ENCODE measurements at places on chromosomes 5 and 9.

DNA sequence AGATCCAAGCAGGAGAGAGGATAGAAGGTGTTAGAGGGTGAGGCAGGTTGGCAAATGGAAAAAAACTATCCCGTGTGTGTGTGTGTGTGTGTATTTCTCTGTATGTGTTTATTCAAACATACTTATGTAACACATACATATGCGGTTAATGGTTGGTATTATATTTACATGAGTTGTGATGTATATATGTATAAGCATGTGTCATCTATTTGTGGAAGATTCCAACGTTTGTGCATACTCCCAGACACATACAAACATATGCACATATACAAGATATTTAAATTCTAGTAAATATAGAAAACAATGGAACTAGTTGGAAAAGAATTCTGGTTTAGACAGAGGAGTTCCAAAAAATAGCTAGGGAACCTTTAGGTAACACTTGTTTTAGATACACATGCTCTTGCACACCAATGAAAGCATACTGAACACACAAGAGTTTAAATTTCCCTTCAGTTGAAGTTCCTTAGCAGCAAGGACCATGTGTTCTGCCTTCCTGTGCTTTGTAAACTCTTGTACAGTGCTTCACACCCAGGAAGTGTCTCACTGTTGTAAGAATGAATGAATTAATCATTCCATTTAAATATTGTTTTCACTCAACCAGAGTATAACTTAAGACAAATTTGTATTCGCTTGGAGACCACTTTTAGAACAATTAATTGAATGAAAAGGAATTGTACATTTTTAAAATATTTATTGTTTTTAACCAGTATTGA, 257.8 kb downstream of the FER start:
- no peak for DNase-seq

GRCh38 chr5:180352116-180353047, 754 bp downstream of the GFPT2 start:
- DNase-seq: no peak

DNA sequence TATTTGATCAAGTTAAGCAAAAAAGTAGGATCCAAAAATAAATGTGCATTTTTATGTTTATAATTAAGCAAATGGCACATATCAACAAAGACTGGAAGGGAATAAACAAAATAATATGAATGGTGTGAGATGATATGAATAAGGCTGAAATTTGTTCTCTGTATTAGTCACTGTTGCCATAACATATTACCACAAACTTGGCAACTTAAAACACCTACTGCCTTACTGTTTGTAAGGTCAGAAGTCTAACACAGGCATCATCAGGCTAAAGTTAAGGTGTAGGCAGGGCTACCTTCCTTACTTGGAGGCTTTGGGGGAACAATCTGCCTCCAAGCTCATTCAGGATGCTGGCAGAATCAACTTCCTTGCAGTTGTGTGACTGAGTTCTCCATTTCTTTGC, 19.3 kb downstream of the PGGT1B start:
- no peak for DNase-seq

DNA sequence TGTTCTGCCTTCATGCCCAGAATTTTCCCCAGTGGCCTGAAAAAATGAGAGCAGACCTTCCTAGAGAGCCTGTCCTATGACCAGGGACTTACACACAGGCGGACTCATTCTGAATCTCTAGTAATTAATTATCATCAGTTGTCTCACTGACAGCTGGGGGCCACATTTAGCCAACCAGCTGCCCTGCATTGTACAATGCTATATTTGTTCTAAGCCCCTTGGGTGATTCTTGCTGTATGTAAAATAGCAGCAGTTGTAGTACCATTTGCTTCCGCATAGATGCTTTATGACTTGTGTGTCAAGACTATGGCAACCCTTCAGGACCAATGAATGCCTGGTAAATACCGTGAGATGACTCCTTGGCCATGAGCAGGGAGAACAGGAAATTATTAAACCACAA, 415.4 kb upstream of the SEMA6A start:
- DNase-seq: no peak

- no peak for DNase-seq
Observed at GRCh38 chr5:151258201-151258611, 5.2 kb downstream of the GM2A start.

All from stimulated activated CD4-positive, alpha-beta T cell treated with anti-CD3 and anti-CD28 coated beads, TNF-alpha, amount 100 ng/mL, for 4 hours (primary cell).